CD4-positive, CD25-positive, alpha-beta regulatory T cell (primary cell): ENCODE measurements at places on chromosomes 1 and 21.

- no peak for DNase-seq
These were observed 345.5 kb downstream of the SMYD3 start for GRCh38 chr1:246161626-246162025.

DNA sequence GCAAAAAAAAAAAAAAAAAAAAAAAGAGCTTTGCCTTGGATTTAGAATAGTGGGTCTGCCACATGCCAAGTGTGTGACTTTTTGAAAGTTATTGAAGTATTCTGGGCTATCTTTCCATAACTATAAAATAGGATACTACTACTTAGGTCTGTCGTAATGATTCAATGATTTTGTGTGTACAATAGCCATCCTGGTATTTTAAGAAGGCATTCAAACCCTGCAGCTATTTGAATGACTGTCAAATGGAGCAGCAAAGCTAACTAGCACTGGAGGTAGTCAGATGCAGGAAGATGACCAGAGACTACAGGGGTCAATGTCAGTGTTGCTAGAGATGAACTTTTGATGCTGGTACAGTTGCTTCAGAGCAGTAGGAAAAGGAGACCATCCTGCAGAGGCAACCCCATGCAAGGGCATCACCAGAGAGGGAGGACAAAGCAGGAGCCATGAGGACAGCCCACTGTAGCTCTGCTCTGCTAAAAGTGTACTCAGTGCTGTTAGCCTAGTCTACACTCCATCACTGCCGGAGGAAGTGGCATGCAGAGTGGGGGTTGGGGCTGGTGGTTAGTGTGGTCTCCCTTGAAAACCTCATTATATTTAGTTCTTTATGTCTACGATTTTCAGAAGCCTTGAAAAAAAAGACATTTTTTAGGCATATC lies 29.0 kb downstream of the DUSP10 start:
- DNase-seq, result peak; percentile 93

DNA sequence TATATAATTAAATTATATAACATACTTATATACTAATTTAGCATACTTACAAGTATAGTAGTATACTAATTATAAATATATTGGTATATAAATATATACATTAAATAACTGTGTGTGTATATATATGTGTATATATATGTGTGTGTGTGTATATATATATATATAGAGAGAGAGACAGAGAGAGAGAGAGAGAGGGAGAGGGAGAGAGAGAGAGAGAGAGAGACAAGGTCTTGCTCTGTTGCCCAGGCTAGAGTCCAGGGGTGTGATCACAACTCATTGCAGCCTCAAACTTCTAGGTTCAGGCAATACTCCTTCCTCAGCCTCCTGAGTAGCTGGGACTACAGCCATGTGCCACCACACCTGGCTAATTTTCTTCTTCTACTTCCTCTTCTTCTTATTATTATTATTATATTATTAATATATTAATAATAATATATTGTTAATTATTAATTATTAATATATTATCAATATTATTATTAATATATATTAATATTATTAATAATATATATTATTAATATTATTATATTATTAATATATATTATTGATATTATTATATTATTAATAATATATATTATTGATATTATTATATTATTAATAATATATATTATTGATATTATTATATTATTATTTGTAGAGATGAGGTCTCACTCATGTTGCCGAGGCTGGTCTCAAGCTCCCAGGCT lies 185.5 kb downstream of the CRB1 start:
- DNase-seq, result no peak

- DNase-seq, result peak; percentile 62
These were observed 12.3 kb upstream of the DMBX1 start for GRCh38 chr1:46477153-46477929.

GRCh38 chr1:117339866-117340700 lies 27.2 kb upstream of the MAN1A2 start:
- DNase-seq, result no peak

DNA sequence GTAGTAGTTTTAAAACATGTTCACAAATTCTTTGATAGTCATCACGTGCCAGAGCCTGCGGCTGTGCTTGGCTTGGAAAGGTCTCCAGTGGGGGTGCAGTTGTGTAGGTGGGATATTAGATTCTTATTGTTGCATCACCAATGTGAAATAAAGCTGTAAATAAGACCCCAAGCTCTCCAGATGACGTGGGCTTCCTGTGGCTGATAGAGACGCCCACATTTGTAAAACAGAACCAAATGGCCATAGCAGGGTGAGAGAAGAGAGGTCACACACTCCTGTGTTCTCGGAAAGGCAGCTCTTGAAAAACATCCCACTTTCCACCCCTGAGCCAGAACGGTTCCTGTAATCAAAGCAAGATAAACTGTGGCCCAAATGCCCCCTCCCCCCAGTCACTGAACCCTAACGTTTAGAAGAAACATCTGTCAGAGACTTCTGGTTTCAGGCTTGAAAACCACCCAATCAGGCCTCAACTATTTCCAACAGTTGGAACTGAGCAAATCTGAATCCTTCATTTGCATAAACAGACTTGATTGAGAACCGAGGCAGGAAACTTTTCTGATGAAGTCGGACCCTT lies 6.6 kb upstream of the NTPCR start:
- no peak for DNase-seq

- DNase-seq, result no peak
These were observed 1079.1 kb downstream of the ADGRL2 start for GRCh38 chr1:82879701-82880305.

DNA sequence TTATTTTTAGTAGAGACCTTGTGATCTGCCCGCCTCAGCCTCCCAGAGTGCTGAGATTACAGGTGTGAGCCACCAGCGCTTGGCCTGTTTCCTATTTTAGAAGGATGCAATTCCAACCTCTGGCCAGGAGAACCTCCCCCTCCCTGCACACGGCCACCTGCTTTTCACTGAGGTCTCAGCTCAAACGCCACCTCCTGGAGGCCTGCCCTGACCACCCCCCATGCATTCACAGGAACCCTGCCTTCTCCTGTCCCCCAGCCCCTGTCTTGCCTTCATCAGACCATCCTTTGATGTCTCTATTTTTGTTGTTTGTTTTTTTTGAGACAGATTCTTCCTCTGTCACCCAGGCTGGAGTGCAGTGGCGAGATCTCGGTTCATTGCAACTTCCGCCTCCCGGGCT lies 2.3 kb downstream of the SRM start:
- no peak for DNase-seq

DNA sequence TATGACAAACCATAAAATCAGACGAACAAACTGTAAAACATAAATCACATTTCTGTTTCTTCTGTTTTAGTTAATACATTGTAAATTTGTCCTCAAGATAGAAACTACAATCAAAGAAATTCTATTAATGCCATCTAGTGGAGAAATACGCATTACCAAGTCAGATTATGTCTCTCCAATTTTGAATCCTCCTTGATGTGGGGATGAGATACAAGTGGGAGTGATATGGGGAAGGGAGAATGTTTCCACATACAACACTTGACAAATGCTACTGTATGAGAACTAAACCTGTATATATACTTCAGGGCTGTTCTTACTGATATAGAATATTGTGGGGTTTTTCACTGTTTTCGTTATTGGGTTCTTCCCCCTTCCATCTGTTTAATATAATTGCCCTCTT lies 2.6 kb downstream of the HFM1 start:
- DNase-seq, result peak; percentile 7

DNA sequence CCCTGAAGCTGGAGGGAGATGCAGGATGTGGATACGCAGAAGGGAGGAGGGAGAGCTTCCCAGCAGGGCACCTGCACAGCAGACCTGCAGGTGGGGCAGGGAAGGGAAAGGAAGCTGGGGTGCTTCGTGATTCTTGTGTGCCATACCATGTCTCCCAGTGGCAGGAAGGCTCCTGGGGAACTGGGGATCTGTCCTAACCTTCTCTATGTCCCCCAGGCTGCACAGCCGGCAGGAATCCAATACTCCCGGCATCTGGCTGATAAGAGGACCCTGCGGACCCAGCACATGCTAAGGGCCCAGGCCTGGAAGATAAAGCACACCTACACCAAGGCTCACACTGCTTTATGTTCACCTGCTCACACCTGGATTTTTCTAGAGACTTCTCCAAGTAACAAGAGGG lies 79.4 kb downstream of the ITPKB start:
- no peak for DNase-seq

DNA sequence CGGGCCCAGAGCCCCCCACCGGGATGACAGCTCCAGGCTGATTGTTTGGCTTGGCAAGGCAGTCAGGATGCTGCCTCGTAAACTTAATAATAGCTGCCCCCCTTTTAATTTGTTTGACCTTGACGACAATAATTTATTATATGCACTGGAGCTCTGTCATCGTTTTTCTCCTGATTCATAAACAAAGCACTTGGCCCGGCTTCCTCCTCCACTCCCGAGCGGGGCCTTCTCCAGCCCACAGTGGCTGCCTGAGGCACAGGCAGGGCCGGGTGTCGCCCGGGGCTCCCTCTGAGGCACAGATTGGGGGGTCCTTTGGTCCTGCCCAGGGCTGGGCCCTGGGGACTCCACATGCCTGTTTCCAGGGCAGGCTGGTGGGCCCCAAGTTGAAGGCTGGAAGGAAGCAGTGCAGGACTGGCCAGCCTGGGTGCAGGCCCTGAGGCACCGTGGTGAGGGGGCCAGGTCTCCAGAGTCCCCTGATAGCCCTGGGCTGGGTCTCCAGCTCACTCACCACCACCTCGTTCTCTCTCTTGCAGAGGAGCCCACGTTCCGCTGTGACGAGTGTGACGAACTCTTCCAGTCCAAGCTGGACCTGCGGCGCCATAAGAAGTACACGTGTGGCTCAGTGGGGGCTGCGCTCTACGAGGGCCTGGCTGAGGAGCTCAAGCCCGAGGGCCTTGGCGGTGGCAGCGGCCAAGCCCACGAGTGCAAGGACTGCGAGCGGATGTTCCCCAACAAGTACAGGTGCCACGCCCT lies 52.0 kb upstream of the ARHGEF16 start:
- DNase-seq, result no peak

- DNase-seq, result no peak
These were observed 29.4 kb downstream of the KCNK2 start for GRCh38 chr1:215111916-215112315.

GRCh38 chr1:145751491-145752037 lies 32.3 kb downstream of the CD160 start:
- no peak for DNase-seq

GRCh38 chr1:58515794-58516401 lies 30.6 kb downstream of the OMA1 start:
- peak; percentile 59 for DNase-seq

DNA sequence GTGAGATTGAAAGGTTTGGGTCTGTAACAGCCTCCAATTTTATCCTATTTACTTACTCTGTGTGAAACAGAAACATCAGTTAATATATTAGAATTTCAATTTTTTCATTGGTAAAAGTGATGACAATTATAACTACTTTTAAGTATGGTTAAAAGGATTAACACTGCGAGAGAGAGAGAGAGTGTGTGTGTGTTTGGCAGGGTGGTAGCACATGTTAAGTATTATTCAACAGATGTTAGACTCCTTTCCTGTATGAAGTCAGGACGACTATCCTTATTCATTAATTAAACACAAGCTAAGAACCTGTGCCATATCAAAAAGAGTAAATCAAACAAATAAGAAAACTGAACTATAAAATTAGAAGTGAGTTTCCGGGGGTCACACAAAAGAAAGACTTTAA lies 662.5 kb downstream of the PLPP3 start:
- DNase-seq, result no peak

GRCh38 chr1:31792116-31792515 lies 23.7 kb downstream of the SPOCD1 start:
- DNase-seq, result no peak

GRCh38 chr1:189606795-189607476 lies 870.7 kb downstream of the BRINP3 start:
- DNase-seq, result no peak

DNA sequence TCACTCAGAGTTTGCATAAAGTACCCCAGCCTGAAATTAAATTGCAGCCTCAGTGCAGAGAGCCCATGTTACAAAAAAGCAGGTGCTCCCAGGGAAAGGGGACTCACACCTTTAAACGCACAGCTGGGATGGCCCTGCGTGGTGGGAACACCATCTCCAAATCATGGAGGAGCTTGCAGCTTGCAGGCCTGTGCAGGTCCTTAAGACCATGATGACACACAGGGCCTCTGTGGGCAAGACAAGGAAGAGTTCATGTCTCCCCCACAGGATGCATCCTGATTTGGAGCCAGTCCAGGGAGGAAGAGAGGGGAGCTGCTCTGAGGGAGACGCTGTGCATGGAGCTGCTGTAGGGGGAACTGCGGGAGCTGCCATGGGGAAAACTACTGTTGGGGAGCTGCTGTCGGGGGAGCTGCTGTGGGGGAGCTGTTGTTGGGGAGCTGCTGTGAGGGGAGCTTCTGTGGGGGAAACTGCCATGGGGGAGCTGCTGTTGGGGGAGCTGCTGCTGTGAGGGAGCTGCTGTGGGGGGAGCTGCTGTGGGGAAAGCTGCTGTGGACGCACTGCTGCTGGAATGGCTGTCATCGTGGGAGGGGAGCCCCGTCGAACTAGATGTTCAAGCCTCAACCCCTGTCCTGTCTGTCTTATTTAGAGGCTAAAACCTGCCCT lies 113.9 kb downstream of the MATN1 start:
- DNase-seq, result no peak
